LoVo (cell line): ENCODE measurements at places on chromosomes 2 and 18.

DNA sequence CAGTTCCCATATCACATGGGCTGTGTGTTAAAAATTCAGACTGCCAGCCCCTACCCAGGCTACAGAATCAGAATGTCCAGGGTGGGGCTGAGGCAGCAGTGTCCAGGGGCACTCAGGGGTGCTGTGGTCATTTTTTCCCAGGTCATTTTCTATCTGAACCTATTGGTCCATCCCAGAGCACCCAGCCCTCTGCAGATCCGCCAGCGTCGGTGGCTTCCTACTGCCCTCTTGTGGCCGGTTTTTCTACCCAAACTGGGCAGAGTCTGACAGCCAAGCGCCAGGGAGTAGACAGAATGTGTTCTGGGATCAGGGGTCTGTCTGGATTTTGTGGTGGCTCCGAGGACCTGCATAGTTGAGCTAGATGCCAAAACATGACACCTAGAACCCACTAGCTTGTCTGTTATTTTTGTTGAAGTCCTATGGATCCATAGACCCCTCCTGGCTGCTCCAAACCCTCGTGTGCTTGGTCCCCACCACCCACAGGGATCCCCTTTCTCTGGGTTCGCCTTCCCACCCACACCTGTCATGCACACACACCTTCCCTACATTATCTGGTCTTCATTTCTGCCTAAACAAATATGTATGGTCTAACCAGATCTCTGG, 34.1 kb upstream of the RMDN2 start:
- peak; percentile 63 for DNase-seq

- DNase-seq: no peak
Measured at GRCh38 chr2:239459606-239460005, 58.8 kb upstream of the HDAC4 start.

DNA sequence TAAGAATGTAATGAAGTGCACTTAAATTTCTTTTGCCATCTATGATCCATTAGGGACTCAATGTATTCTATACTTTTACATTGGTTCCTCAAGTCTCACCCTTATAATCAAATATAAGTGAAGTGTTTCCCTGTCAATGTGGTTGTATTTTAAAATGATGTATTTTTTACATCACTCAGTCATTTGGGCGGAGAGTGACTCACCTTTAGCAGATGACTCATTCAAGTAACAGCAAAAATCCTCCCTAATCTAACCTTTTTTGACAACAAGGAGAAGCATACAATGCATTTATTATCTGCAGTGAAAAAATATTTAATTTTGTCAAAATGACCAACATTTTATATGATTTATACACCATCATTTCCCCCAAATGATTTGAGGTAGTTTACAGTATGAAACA, 94.4 kb downstream of the FANCL start:
- peak; percentile 11 for DNase-seq

DNA sequence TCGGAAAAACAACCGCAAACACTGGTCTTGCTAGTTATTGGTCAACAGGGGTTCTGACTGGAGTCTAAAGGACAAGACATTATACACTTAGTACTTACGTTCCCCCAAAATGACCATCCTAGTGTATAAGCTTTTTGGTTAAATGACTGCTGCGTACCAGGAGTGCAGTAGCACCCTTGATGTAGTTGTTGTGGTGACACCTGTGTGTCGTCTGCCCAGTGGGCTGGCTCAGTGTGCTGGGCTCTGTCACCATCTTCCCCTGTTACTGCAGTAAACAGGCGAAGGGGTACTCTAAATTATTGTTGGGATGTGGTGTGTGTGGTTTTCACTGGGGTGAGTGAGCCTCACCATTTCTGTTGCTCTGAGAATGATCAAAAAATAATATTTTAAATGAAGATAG, 76.2 kb downstream of the MAPRE2 start:
- DNase-seq: no peak

DNA sequence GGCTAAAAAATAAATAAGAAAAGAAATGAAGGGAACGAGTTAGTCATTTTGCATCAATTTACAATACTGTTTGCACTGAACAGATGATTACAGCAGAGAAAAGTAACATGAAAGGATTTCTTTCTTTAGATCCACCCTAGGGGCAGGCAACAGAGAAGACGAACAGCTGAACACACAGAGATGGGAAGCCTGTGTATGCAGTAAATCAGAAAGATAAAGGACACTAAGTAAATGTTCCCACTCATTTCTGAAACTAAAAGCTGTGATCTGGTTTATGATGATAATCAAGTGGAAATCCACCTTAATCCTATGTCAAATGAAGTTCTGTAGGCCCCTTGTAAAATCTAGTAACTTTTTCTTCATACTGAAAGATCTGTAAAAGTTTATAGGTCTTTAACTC, 54.2 kb downstream of the AKAIN1 start:
- DNase-seq: no peak

GRCh38 chr2:174333372-174334277, 1.1 kb upstream of the SP9 start:
- no peak for DNase-seq

DNA sequence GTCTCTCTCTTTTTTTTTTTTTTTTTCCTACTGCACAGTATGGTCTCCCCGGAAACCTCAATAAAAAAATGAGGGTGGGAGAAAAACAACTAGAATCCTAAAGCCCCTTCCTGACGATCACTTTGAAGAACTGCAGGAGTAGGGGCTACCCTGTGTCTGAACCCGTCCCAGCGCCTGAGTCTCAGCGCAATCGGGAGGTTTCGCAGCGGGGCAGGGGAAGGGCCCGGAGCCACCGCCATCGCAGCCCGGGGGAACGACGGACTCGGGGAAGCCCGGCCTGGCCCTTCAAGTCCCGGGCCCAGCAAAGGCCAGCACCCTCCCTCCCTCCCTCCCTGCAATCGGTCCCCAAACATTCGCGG, 411 bp downstream of the NARS1 start:
- DNase-seq: no peak

DNA sequence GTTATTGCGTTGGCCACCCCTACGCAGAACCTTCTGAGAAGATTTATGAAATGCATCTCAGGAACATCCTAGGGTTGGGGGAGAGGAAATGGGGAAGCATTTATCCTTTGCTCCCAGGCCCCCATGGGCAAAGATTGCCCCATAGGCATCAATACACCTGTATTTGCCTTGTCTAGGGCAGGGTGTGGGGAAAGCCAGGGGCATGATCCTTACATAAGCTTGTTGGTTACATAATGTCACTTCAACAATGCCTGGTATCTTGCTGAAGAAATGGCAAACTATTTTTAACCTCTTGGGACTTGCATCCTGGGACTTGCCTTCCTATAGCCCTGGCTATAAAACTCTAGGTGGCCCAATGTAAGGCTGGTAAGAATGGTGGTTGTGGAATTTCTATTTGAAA, 53.9 kb upstream of the SPRED2 start:
- no peak for DNase-seq

- DNase-seq: no peak
Measured at GRCh38 chr2:222736301-222736700, 64.8 kb downstream of the MOGAT1 start.

GRCh38 chr2:219081701-219082331, 21.1 kb upstream of the IHH start:
- DNase-seq: peak; percentile 65

GRCh38 chr18:9530226-9531009, 55.1 kb downstream of the RALBP1 start:
- DNase-seq: no peak

DNA sequence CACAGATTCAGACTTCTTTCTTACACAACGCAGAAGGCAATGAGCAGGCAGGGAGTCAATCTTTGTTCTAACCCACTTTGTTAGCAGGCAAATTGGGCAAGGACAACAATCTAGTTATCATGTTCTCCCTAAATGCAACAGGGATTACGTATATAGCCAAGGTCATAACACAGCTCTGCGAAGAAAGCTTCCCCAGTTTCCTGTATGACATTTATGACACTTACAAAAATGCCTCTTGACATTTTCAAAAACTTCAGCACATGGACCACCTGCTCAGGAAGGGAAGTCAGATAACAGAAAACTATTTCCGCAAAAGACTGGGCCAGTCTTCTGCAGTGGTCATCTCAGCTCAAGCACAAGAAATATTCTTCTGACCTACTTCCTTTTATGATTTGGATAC, 106.1 kb downstream of the IRS1 start:
- DNase-seq: no peak

- DNase-seq: peak; percentile 37
Measured at GRCh38 chr2:111667542-111668273, 216.3 kb downstream of the ANAPC1 start.

DNA sequence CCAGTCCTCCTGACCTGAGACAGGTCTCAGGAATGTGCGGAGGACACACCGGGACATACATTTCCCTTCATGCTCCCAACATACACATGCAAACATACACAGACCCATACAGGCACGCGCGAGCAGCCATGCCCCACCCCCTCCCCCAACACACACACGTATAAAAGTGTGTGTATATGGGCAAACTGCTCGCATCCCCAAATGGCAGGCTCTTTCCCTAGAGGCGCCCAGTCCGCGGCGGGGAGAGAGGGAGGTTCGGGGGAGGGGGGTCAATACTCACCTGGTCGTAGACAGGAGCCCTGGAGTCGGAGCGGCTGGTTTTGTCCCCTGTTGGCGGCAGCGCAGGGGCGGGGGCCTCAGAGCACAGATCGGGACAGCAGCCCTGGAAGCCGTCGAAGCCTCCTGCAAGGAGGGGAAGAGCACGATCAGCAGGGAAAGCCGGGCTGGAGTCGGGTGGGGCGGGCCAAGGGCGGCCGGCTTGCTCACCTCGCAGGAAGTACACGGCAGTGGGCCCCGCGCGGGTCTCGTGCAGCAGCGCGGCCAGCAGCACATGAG, 682 bp downstream of the DUSP2 start:
- peak; percentile 2 for DNase-seq

DNA sequence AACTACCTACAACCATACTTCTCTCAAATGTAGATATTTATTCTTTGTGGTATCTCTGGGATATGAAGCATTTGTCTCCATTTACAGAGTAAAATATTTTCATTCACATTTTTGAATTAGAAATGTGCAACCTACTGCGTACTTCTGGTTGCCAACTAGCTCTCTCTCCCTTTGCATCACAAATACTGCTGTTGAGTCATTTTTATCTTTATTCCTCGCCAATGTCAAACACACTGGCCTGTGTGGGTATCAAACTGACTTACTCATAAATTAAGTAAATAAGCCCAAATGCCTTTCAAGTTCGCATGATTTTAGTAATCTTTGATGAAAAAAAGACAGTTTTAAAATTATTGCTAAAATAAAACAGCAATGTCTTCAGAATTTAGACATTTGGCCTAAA, 67.3 kb downstream of the STAT4 start:
- DNase-seq: no peak

DNA sequence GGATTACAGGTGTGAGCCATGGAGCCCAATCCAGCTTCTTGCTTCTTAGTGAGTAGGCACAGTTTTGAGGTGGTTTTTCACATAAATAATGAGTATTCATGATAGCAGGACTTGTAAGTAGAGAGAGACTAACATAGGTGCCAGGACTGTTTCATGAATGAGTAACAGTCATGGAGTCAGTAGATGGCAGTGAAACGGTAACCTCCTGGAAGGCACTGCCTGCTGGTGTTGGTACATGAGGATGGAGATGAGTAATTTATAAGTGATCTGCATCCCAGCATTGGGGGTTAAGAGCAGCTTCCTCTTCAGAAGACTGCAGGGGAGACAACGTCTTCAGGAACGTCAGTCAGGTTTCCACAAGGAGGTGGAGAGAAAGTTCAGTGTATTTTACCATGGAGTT, 143.8 kb downstream of the HAUS1 start:
- no peak for DNase-seq

DNA sequence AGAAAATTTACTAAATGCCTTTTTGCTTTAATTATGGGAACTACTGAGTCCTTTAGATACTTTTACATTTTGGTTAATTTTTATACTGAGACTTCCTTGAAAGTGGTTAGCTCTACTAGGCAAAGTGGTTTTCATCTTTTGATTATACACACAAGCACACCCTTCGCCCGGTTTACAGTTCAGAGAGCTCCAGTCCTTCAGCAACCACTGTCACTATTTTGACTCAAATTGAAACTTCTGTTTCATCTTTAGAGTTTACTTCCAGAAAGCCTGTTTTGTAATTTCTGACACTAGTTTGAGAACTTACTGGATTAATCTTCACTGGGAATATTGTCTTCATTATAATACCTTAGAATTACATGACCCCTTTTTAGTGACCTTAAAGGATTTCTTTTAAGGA, 140.3 kb upstream of the FOSL2 start:
- DNase-seq: no peak

DNA sequence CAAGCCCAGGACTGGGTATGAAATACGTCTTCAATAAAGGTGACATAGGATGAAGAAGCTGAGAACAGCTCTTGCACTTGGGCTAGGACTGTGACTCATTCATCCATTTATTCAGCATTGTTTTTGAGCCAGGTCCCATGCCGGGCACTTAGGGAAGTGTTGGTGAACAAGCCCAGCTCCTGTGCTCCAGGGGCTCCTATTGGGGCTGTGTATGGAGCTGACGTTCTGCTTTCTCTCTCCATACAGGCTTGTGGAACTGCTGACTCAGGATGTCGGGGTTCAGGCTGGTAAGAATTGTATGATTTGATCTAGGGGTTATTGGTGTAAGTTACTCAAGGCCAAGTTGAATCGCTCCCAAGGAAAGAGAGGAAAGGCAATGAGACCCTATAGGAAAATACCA, 24.0 kb downstream of the MYO7B start:
- no peak for DNase-seq

DNA sequence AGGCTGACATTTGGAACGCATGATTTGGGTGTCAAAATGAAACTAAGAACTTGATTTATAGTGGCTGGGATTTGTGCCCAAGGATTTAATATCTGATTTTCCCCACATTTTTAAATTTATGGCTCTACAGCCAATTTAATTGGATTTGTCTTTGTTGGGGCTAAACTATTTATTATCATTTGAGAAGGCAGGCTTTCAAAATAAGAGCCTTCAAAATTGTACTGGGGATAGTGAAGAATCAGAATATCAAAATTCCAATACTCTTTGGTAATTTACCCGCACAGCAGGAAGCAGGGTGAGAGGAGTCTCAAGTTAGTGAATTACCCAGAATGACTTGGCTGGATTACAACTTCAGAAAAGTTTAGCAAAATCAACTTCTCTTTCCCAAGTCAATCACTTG, 278.1 kb downstream of the LRATD1 start:
- no peak for DNase-seq

DNA sequence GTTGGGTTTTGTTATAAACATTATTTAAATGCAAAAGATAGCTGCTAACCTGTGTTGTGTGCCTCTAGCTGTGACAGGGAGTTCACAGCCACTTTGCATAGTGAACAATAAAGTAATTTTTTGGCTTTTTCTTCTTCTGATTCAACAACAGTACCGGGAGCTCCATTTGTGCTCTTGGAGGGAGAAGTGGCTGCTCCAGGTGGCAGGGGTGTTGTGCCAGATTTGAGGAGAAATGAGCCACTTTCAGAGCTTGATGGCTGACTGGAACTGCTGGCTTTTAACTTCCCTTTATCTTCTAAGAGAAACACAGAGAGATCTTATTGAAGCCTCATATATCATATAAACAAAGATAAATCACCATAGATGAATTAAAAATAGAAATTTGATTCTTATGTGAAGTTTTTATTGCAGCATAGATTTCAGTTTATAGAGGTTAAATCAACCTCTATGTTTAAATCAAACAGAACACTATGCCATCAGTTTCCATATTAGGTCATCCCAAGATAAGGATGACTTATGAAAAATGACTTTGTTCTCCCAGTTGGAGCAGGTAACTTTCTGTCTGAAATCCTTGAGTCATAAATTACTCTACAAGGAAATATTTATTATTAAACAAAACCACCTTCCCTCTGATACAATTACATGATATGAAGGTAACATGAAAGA, 182.0 kb upstream of the SESTD1 start:
- peak; percentile 23 for DNase-seq

- no peak for DNase-seq
Measured at GRCh38 chr2:159209341-159210306, 76.9 kb downstream of the WDSUB1 start.

- DNase-seq: no peak
Measured at GRCh38 chr2:169015943-169016342, 15.2 kb downstream of the ABCB11 start.
